ENCODE measurements at places on chromosomes 5 and 9.
A peak's percentile ranks its signal among the peaks of the same experiment; 100 is the strongest.

GRCh38 chr9:15068261-15068660, 158.0 kb upstream of the FREM1 start:
- DNase-seq = no peak

- DNase-seq = no peak
These were observed 260.3 kb downstream of the ENC1 start for GRCh38 chr5:74380193-74380592.

GRCh38 chr5:24633715-24634325, 11.0 kb downstream of the CDH10 start:
- DNase-seq = no peak

DNA sequence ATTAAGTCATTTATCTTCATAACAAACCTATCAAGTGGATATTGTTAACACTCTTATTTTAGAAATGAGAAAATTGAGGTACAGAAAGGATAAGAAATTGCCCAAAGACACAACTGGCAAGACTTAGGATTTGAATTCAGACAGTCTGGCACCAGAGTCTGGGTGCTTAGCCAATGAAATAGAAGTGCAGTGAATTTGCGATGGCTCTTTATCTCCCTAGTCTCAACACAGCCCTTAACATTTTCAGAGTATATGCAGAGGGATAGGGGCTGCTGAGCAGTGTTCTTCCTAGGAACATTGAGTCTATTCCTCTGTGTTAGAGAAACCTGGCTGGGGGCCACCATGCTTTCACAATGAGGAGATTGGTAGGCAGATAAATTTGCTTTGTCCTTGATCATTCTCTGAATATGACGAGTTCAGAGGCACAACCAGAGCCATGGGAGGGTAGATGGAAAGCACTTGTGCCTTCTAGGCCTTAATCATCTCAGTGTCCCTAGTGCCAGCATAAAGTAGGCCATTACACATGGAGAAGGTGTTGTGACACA, 6.1 kb upstream of the FSD1L start:
- no peak for DNase-seq

DNA sequence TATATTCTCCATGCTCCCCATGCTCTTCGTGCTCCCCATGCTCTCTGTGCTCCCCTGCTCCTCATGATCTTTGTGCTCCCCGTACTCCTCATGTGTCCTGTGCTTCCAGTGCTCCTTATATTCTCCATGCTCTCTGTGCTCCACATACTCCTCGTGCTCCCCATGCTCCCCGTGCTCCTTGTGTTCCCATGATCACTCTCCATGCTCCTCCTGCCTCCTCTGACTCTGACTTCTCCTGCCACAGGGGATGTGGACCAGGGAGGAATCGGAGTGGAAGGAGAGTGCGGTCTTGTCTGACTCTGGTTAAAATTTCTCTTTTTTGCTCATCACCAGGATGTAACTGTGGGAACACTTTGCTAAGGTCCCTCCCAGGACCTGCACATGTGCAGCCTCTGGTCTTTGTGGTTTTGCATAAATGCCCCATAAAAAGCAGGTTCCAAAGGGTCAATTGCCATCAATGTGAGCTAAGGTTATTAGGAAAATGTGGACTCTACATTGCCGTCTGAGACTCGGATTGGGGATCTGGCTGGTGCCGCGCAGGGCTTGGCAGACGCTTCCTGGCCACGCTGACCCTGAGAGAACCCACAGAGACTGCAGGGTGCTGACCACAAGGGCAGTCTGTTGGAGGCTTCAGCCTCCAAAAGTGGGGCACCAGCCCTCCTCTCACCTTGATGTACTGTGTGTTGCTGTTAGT, 52.5 kb downstream of the TRIP13 start:
- no peak for DNase-seq

DNA sequence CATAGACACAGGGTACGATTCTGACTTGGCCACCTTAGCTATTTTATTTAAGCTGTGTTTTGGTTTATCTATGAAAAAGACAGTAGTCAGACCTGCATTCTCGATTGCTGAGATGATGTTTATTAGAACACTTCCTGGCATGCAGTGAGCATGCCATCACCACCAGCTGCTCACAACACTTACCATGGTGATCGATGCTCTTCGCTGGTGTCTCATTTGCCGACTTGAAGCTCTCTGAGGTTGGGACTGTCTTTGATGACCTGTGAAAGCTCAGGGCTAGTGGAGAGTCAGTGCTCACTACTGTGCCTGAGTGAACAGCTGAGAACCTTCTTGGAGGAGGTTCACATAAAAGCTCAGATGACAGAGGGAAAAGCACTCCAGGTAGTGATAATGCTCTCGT, 4.4 kb upstream of the C9orf153 start:
- no peak for DNase-seq

- DNase-seq = no peak
These were observed 34.8 kb downstream of the TMEM252 start for GRCh38 chr9:68505681-68506409.

- no peak for DNase-seq
These were observed 140.7 kb upstream of the SLC44A1 start for GRCh38 chr9:105103776-105104175.

DNA sequence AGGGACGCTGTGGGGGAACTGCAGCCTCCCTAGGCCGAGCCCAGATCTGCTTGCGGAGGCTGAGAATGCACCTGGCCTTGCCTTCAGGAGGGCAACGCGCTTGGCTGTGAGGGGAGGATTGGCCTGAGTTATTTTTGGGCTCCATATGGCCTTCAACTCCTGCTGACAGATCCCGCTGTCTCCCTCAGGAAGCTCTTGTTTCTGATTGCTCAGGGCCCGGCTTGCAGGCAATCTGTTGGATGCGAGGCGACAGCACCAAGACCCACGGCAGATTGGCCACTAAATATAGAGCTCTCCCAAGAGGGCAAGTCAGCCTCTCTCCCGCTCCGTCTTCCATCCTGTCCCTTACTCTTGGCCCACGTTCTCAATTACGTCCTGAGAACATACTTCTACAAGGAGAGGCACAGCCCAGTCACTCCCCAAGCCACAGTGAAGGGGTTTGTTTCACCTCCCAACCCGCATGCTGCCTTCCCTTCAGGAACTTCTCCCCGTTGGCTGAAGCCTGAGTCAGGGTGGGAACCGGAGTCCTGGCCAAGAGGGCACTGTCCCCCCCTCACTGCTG, 53.6 kb downstream of the RASGEF1C start:
- no peak for DNase-seq

GRCh38 chr5:473551-474192, 30.7 kb downstream of the EXOC3 start:
- DNase-seq = peak; percentile 51

DNA sequence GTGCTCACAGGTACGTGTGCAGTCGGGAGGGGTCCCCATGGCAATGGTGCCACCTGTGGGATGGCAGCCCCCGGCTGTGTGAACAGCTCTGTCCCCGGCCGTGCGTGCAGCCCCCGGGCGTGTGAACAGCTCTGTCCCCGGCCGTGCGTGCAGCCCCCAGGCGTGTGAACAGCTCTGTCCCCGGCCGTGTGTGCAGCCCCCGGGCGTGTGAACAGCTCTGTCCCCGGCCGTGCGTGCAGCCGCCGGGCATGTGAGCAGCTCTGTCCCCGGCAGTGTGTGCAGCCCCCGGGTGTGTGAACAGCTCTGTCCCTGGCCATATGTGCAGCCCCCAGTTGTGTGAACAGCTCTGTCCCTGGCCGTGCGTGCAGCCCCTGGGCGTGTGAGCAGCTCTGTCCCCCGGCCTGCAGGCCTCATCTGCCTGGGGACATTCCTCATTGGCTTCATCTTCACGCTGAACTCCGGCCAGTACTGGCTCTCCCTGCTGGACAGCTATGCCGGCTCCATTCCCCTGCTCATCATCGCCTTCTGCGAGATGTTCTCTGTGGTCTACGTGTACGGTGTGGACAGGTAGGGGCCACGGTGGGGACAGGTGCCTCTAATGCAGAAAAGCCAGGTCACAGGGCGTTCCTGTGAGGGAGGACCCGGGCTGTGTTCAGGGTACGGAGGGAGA, 5.9 kb upstream of the SLC6A18 start:
- no peak for DNase-seq

- DNase-seq = no peak
These were observed 1.0 kb upstream of the FIBCD1 start for GRCh38 chr9:130940027-130940549.

DNA sequence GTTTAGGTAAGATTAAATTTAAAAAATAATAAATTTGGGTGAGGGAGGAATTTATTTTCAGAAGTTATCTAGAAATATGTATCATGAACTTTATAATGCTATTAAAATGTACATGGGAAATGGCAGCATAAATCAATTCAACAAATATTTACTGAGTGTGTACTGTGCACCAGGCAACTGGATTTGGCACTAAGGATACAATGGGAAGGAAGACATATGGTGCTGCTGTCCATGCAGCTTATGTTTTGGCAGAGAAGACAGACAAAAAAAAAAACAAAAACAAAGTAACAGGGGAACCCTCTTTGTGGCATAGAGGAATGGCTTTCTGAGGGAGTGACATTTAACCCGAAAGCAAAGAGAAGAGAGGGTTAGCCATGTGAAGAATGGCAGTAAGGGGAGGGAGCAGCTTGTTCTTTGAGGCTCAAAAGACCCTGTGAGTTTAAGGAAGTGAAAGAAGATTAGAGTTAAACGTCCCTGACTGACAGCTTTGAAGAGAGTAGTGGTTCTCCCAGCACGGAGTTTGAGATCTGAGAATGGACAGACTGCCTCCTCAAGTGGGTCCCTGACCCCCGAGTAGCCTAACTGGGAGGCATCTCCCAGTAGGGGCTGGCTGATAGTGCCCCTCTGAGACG, 23.9 kb downstream of the CNTRL start:
- DNase-seq = no peak

- no peak for DNase-seq
These were observed 175.0 kb upstream of the PHYKPL start for GRCh38 chr5:178407646-178408045.

DNA sequence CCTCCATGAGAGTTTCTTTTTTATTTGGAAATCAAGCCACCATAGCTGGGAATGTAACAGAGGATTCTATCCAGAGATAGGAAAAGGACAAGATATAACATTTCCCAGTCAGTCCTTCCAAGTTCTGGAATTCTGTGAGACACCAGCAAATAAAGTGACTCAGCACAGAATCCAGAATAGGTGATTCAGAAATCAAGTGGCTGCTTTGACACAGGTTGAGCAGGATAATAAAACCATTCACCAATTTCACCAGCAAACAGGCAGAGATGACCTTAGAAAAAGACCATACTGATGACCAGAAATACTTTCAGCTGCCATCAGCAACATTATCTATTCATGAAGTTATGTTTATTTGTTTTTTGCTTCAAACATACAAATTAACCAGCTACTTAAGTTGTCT, 491.5 kb upstream of the TUSC1 start:
- no peak for DNase-seq

DNA sequence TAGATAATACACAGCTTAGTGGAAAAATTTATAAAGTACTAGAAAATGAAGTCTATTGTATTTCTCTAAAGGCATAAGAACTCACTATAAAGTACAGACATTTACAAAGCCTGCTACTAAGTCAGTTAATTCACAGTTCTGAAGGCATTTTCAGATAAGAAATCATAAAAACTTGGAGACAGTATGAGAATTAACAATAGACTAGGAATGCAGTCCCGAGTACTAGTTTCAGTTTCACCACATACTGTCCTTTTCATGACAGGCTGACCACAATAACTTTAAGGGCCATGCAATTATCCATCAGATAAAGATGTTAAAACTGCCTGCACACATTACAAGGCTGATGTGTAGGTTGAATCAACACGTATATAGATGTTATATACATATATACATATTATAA, 362.6 kb upstream of the SMC2 start:
- no peak for DNase-seq

DNA sequence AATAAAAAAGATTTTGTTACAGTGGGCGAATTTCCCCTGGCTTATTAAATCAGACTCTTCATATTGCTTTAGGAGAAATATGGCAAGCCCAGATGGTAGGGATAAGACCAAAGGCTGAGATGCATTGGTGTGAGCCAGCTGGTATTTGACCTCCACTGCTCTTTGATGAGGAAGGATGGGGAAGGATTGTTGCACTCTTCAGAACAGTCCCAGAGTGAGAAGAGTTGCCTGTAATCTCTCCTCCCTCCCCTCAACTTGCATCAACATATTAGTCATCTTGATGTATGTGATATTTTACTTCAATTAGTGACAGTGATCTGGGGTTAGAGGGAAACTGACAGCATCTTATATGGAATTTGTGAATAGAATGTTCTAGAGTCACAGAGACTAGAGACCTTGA, 136.6 kb downstream of the ADAMTS12 start:
- no peak for DNase-seq

GRCh38 chr5:41127967-41128690, 57.0 kb upstream of the MROH2B start:
- no peak for DNase-seq

DNA sequence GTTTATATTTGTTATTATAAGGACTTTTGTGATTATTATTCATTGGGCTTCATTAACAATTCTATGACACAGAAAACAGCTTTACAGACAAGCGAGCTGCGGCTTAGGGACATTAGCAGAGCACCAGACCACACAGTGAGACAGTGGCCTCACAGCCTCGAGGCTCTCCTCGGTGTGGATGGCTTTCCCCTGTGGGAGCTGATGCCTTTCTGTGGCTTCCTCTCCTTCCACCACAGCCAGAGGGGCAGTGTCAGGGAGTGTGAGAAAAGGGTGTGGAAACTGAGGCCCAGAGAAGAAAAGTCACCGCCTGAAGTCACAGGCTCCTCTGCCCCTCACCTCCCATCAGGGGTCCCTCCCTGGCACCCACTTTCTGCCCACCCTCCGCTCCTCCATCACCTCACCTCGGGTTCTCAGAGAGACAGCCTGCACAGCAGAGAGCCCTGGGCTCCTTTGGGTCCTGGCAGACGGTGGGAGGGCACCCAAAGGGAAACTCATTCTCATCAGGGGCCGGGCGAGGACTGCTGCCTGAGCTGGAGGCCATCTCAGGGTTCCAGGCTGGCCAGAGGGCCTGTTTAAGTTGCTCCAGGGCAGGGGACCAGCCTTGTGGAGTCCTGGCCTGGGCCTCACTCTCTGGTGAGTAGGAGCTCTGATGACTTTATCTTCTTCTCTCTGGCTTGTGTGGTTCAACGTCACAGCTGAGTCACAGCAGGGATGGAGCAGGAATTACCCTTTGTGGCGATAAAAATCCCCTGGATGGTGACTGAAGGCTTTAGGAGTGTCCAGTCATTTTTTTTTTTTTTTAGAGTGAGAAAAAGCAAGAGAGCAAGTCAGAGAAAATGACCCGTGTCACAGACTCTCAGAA, 830 bp downstream of the TRAF1 start:
- DNase-seq = peak; percentile 92

DNA sequence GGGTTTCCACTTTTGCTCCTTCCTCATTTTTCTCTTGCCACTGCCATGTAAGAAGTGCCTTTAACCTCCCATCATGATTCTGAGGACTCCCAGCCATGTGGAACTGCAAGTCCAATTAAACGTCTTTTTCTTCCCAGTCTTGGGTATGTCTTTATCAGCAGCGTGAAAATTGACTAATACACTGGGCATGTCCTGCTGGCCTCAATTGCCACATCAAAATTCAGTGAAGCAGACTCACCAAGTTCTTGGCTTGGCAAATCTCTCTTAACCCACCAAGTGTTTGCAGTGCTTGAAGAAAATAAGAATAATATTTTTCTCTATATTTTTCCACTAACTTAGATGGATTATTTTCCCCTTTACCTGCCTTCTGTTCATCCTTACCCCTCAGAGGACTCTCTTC, 212.0 kb downstream of the BRINP1 start:
- no peak for DNase-seq

Measured in activated CD4-positive, alpha-beta T cell treated with anti-CD3 and anti-CD28 coated beads for 36 hours (primary cell).